ENCODE measurements at places on chromosomes 4 and X. TPM values are rescaled to one million over a fixed set of nuclear protein-coding genes. Genes with fewer than 3 reads are reported as not detected.

SPIN2B gene
- 5.0 TPM for polyA plus RNA-seq

ZCCHC18 gene
- polyA plus RNA-seq, result 1.5 TPM

SYTL5 gene
- polyA plus RNA-seq, result 0.46 TPM

GRCh38 chrX:39911278-39911897 is 186.4 kb downstream of the BCOR start:
- no peak for DNase-seq
